ENCODE measurements at places on chromosomes 6 and 20.

GRCh38 chr6:79494841-79495240 is 42.4 kb downstream of the LCA5 start:
- DNase-seq: no peak

DNA sequence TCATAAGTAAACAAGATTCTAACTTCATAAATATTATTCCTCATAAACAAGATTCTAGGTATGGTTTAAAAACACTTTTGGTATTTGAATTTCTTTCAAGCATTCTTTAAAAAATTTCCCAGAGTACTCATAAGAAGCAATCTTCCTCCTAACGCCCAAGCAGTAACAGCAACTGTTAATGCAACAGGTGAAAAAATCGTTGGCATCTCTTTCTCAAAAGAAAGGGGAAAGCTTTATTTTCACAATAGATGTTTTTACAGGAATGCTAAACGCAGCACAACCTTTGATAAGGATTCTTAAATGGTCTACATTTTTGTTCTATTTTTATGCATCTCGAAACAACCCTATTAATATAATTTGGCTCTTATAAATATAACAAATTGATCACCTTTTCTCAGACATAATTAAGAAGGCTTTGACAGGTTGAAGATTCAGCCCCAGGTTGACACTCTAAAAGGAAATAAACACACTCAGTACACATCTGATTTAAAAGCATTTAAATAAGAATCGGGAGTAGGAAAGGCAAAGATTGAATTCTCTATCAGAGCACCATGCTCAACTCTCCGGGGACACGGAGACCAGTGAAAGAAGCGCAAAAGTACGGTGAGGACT is 634 bp downstream of the AHI1 start:
- no peak for DNase-seq

- peak; percentile 92 for DNase-seq
Measured at GRCh38 chr20:33423141-33423834, 20.3 kb downstream of the SNTA1 start.

DNA sequence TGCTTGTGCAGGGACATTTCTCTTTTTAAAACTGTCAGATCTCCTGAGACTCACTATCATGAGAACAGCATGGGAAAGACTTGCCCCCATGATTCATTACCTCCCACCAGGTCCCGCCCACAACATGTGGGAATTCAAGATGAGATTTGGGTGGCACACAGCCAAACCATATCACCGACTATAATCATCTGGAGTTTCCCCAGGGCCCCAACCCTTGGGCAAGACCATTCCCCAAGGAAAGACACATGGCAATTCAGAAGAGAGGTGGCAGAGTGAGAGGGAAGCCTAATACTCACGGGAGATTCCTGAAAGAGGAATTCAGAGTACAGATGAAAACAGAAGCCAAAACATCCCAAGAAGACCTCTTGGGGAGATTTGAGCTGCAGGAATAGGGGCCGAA is 291.0 kb upstream of the PLCB4 start:
- DNase-seq: no peak

- DNase-seq: peak; percentile 61
Measured at GRCh38 chr20:3818155-3819151, 1.9 kb upstream of the AP5S1 start.

DNA sequence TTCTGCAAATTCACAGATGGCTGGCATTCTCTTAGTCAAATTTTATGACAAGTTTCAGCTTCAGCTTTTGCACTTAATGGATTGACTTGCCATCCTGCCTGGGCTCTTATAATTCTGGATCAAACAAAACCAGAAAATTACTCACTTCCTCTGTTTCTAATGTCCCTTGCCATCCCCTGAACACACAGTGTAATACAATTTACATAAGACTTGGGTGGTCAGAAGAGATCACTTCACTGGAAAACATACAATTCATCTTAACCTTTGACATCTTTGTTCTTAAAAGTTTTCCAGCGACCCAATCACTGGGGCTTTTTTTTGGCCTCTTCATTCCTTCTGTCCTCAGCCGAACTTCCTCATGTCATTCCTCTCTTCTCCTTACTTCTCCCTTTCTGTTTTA is 199.0 kb downstream of the ARHGAP18 start:
- peak; percentile 42 for DNase-seq

DNA sequence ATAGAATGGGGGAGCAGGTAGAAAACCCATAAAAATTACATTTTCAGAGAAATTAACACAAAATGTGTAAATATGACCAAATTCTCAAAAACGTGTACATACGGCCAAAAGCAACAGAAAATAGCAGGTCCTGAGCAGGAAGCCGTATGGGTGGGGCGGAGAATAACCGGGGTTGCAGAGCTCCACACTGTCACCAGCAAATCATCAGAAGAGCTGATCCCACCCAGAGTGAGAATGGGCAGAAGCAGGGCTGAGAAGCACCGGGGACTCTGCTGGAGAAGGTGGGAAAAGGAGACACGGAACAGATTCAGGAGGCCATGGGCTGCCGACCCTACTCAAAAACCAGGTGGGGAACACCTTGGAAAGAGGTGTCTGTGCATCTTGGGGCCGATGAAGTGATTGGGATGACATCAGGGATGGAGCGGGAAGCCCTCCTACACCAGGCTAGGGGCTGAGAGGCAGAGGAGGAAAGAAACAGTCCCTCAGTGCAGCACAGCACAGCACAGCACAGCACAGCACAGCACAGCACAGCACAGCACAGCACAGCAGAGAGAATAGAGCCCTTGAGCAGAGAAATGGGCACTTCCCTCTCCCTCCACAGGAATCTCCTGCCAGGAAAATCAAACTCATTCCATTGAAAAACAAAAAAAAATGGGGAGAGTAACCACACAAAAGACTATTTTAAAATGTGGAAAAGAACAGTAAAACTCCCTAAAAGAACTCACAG is 22.3 kb downstream of the STX7 start:
- DNase-seq: no peak

DNA sequence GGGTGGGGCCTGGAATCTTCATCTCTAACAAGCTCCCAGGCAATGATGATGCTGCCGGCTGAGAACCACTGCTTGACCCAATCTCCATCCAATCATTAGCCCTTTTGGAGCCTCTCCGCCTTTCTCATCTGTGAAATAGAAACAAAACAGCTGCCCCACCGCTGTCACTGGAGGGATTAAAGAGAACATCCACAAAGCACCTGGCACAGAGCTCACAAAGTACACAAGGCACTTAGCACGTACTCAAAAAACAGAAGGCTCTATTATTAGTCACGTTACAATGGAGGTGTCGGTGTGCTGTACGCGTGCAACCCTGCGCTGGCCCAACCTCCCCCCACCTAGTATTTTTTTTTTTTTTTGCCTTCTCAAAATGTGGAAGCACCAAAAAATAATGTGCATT is 213.5 kb upstream of the ARID1B start:
- DNase-seq: no peak

- DNase-seq: no peak
Measured at GRCh38 chr20:44536175-44536574, 14.3 kb upstream of the SERINC3 start.

DNA sequence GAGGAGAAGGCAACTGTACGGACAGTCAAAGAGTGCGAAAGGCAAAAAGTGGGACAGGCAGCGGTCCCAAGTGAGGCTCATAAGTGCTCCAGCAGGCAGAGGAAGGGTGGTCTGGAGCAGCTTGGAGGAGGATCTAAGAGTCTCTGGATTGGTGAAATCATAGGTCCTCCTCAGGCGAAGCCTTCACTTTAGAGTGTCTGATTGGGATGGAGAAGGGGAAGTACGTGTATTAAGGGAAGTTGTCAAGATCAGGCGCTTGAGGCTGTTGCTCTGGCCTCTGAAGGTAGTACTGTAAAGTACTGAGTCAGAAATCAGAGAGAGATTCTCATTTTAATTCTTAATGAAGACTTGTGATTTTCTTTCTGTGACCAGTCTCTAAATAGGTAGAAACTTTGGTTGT is 185.6 kb downstream of the KIF16B start:
- no peak for DNase-seq

DNA sequence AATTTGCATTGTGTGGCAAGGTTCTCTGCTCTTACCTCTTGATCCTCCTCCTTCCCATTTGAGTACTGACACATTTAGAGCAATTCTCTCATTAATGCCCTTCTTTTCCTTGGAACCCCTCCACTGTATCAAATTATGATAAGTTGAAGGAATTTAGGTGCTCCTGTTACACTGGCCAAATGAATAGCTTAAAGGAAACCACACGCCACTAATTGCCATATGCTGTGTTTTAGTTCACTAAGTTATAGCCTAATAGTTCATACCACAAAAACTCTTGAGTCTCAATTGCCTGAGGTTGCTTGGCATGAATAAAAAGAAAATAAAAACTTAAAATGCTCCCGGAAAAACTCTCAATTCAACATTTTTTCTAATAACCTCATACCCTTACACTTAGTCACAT is 1239.3 kb downstream of the EPHA7 start:
- no peak for DNase-seq

GRCh38 chr20:54284928-54285704 is 77.2 kb downstream of the PFDN4 start:
- DNase-seq: no peak

DNA sequence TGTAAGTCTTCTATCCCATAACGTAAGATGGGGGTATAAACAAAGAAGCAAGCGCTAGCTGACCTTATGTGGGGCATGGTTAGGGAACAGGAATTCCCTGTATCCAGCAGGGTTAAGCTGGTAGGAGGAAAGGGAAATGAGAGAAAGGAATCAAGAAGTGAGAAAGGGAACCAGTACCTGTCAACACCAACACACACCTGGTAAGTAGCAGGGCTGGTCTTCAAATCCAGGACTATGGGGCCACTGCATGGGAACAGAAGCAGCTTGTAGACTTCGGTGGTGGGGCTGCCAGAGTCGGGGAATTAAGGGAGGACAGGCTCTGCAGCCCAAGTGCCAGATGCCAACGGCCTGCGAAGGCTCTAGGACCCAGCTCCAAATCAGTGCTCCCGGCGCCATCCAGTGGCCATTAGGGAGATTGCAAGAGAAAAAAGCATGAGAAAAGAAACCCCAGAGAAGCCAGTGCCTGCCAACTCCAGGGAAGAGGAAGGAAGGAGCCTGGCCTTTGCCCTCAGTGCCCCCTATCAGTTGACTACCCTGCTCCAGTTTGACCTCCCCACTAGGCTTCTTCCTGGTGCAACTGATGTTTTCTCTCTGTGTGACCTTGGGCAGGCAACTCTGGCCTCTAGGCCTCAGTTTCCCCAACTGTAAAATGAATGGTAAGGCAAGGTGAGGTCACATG is 15.8 kb upstream of the RBPJL start:
- DNase-seq: peak; percentile 62

- DNase-seq: no peak
Measured at GRCh38 chr6:114287461-114287860, 55.4 kb downstream of the HS3ST5 start.

GRCh38 chr6:152508477-152508876 is 128.7 kb downstream of the SYNE1 start:
- no peak for DNase-seq

GRCh38 chr6:133301835-133302234 is 60.7 kb downstream of the EYA4 start:
- peak; percentile 48 for DNase-seq

- DNase-seq: no peak
Measured at GRCh38 chr6:15303920-15304291, 58.0 kb downstream of the JARID2 start.

DNA sequence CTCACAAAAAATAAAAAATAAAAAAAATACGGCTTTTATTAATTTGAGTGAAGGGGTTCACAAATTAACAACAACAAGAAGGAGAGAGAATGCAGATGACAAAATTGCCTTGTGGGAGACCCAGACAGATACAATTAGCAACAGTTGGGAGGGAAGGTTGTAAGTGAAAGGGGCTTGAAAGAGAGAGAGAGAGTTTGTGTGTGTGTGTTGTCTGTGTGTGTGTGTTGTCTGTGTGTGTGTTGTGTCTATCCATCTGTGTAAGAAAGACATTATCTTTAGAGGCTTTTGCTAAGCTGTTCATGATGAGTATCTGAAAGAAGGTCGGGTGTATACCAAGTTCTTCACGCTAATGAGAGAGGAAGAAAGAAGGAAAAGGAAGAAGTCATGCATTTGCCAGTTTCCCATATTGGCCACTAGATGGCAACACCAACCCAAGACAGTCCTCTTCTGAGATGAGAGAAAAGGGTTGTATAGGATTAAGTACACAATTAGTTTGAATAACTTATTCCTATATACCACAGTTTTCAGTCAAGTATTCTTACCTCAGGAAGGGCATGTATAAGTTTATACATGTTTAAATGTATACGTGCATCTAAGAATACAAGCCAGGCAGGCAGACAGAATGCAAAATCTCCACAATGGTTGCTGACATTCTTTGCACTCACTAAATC is 63.7 kb upstream of the CD2AP start:
- DNase-seq: peak; percentile 58

DNA sequence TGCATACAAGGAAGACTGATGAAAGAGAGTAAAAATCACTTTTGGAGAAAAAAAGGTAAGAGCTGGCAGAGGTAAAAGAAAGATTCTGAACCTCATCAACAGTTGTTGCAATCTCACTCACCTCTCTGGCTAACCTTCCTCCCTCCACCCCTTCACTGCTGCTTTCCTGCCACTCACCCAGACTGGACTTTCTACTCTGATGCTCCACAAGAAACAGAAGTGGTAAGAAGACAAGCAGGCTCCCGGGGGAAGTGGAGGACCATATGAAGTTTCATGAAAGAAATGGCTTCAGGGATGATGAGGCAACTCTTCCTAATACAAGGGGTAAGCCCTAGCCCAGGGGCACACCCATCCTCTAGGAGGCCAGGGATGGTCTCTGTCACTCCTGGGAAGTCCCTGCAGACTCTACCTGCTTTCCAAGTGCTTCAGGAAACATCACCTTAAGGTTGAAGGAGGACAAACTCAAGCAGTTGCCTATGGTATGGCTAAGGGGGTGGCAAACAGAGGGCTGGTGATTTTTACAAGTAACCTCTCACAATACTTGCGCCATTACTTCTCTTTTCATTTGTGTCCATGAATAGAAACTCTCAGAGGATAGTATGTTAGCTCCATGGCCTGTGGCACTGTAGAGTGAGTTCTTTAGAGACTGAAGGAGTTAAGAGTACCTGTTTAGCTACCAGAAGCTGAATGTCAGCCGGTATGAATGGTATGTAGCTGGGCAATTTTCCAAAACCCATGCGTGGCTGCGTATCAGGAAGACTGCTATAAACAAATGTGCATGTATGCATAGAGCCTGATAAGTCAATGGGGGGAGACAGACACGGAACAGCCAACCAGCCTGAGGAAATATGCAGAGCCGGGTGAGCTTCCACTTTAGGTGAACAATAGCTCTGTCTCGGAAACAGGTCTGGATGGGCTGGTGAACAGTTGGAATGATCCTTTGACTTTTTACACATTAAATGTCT is 112.0 kb downstream of the BACH2 start:
- DNase-seq: no peak
